ENCODE measurements at places on chromosomes 5 and 9.
A peak's percentile ranks its signal among the peaks of the same experiment; 100 is the strongest.

- DNase-seq, result no peak
These were observed 50.9 kb upstream of the C5orf58 start for GRCh38 chr5:170181902-170182301.

DNA sequence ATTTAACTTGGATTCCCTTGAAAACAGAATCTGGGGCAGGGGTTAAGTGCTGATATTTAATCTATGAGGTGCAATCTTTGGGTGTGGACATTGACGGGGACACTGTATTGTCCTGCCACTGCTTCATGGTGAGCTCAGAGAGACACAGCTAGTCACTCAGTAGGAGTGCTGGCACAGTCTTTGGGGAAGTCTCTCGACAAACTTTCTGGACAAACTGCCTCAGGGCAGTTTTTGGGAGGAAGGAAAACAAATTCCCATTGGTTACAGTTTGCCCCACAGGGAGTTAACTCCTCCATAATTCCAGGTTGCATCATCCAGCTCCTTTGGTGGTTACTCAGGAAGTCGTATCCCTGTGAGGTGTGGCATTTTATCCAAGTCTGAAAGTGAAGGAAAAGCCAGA lies 17.9 kb downstream of the HNRNPK start:
- no peak for DNase-seq

DNA sequence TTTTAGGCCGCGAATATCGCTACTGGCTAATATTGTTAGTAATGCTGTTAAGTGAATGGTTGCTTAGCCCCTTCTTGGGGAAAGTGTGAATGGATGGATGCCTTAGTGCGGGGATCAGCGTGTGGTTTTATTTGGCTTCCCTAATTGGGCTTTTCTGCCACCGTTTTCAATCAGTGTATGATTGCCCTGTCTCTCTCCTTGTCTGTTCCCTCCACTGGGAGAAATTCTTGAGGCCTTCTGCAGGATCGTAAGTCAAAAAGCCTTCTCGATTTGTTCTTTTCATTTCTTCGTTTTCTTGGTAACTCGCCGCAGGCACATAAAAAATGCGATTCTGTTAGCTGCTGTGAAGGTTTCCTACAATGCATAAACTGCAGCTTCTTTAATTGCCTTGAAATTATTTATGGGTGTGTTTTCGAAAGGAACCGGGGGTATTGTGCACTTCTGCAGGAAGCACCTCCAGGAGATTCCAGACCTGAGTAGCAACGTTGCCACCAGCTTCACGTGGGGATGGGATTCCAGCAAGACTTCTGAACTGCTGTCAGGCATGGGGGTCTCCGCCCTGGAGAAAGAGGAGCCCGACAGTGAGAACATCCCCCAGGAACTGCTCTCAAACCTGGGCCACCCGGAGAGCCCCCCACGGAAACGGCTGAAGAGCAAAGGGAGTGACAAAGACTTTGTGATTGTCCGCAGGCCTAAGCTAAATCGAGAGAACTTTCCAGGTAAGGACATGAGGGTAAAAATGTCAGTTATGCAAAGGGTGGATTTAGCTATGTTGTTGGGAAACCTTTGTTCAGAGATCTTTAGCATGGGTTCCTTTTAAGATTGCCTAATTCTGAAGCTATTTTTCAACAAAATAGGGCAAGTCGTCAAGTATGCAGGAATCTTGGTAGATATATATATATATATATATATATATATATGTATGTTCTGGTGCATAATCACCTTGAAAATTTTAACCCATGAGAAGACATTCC lies 700 bp downstream of the SKP2 start:
- no peak for DNase-seq

DNA sequence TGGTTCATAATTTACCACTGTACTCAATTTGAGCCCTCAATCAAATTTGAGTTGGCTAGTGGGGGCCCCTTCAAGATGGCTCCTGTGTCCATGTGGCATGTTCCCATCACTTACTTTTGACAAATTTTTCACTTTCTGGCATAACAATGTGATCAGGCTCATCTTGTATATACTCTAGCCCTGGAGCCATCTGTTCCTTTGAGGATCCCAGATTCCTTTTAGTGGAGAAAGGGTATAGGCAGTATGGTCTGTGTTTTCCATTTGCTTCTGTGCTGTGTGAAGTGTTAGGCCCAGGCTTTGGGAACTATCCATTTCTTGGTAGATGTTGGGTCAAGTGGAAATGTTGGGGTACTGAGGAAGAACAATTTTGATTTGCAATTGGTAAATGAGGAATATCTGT lies 45.7 kb downstream of the SH3GL2 start:
- no peak for DNase-seq

- no peak for DNase-seq
These were observed 28.1 kb upstream of the F2RL1 start for GRCh38 chr5:76790632-76791290.

DNA sequence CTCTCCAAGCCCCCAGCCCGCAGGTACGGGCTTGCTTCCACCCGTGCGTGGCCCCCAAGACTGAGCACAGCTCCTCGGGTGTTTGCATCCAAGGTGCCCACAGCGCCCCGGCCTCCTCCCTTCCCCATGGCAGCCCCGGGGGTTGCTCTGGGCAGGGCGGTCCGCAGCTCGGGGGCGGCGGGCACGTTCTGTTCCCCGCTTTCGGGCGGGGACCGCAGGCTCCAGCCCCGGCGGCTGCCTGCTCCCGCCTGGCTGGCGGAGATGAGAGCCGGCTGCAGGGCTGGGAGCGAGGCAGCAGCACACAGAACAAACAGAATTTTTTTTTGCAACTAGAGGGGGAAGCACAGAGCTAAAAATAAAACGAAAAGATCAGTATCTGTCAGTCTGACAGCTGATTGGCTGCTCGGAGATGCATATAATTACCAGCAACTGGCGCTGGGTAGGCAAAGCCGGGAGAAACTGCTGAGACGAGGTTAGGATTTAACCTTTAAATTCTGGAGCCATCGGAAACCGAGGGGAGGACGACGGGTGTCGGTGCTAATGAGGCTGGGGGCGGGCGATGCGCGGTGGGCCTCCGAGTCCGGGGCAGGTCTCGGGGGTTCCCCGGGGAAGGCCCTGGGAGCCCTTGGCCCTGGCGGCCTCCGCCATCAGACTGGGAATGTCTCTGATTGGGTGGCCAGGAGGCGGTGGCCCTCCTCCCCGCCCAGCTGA lies 142.7 kb upstream of the IER5L start:
- DNase-seq, result peak; percentile 13

DNA sequence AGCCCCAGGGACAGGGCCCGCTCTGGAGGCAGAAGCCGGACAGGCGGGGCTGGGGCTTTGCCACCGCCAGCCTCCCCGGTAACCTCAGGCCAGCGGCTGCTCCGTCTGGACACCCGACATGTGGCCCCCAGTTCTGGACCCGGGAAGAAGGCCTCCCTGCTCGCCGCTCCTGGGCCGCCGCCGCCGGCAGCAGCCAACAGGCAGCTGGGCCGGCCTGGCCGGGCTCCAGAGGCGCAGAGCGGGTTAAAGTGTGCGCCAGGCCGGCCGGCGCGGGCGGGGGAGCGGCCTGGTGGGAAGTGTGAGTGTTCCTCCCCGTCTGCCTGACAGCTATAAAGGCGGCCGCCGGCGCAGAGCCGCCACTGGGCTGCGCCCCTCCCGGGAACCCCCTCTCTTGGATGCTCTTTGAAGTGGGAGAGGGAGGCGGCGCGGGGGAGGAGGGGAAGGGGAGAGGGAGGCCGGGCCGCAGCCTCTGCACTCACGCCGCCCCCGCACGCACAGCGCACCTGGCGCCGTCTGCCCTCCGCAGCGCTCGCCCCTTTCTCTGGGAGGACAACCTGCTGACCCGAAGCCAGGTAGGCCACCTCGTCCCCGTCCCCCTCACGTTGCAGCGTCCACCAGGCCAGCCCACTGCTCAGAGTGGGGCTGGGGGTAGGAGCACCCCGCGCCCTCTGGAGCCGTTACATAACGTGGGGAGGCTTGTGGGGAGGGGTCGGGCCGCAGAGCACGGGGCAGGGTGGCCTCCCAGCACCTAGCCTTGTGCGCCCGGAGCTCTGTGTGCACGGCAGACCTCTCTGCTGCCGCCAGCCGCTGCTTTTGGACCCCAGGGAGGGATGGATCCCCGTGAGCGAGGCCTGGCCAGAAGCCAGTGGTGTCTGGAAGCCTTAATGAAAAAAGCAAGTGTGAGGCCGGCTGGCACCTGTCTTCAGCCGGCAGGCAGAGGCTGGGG lies at the start of gene ADAMTSL2:
TSS of gene ADAMTSL2 (plus strand) at position 359 of the 946 bp plus-strand sequence. CDS start 2,009 bp downstream, outside the sequence.
- DNase-seq, result peak; percentile 18

- DNase-seq, result no peak
These were observed 125.0 kb upstream of the APC start for GRCh38 chr5:112612663-112613062.

DNA sequence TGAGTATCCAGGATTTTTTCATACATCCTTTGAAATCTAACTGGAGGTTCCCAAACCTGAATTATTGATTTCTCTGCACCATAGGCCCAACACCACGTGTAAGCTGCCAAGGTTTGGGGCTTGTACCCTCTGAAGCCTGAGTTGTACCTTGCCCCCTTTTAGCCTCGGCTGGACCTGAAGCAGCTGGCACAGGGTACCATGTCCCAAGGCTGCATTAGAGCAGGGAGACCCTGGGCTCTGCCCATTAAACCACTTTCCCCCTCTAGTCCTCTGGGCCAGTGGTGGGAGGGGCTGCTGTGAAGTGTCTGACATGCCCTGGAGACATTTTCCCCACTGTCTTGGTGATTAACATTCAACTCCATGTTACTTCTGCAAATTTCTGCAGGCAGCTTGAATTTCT lies 532.9 kb upstream of the NUDT12 start:
- no peak for DNase-seq

GRCh38 chr9:114806526-114806900 lies 674 bp upstream of the TNFSF15 start:
- DNase-seq, result no peak

GRCh38 chr9:89380437-89381307 lies 62.4 kb downstream of the SECISBP2 start:
- DNase-seq, result no peak

DNA sequence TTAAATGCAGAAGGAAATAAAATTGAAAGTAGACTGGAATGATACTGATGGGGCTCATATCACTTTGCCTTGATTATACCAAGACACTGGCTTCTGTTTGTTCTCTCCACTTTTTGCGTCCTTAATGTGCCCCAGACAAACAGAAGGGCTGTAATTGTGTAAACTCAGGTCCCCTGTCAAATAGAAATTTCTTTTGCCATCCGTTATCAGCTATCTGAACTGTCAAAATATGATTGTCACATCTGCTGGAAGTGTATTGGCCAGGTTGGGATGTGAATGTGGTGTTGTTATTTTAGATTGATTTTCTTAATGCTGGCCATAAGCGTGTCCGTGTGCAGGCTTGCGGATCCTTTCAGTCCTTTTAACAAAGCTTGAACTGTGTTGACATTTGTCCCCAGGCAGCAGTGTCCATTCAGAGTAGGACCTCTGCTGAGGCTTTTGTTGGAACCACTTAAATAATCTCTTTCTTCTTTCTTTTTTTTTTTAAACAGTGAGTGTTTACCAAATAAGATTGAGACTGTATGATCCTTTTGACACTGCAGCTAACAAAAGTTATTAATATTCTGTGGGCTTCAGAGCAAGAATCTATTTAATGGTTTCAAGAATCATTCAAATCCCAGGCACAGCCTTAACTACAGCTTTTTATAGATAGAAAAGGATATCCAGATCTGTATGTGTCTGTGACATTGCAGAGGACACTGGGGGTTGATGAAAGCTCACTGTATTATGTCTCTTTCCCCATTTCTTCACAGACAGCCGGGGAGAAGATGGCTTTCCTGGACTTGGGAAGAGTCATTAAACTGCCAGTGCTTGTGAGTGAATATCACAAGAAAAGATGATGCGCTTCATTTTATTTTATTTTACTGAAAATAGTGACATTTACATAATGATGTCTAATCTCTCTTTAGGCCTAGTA lies 171.7 kb downstream of the ZNF608 start:
- no peak for DNase-seq

GRCh38 chr9:28779243-28779642 lies 1206.0 kb upstream of the C9orf72 start:
- no peak for DNase-seq

GRCh38 chr5:149860801-149861322 lies 83.7 kb downstream of the PDE6A start:
- no peak for DNase-seq

GRCh38 chr9:13361076-13361475 lies 81.6 kb upstream of the MPDZ start:
- no peak for DNase-seq

- DNase-seq, result no peak
These were observed 211.3 kb downstream of the FAM114A2 start for GRCh38 chr5:153827397-153827796.

DNA sequence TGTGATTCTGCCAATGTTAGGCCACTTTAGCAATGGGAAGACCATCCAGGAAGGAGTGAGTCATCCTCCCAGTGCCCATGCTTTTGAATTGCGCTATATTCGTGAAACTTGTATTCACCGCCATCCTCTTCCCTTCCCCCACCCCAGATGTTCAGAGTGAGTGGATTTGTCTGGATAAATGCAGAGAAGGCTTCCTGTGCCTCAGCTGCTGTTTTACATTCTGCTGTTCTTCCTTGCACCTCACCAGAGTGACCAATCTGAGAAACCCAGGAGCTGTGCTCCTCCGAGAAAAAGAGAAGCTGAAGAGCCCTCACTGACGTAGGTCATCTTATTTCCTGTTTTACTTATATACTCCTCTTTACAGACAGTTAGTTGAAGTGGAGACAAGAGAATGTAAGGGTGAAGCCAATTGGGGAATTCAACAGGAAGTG lies 24.6 kb upstream of the SVEP1 start:
- no peak for DNase-seq

GRCh38 chr5:56048124-56048523 lies 53.4 kb upstream of the IL6ST start:
- DNase-seq, result no peak

GRCh38 chr5:76816110-76816831 lies 2.6 kb upstream of the F2RL1 start:
- no peak for DNase-seq

GRCh38 chr5:6502421-6502820 lies 53.8 kb downstream of the UBE2QL1 start:
- DNase-seq, result no peak

GRCh38 chr9:80157561-80157983 lies 585.8 kb downstream of the TLE4 start:
- DNase-seq, result no peak

Measured in stimulated activated CD4-positive, alpha-beta T cell treated with anti-CD3 and anti-CD28 coated beads, Interleukin-1b, Interleukin-23, amount 100 ng/mL, for 1 hour (primary cell).